ENCODE measurements at places on chromosomes 5 and 9. TPM values are rescaled to one million over a fixed set of nuclear protein-coding genes. Genes with fewer than 3 reads are reported as not detected.

DNA sequence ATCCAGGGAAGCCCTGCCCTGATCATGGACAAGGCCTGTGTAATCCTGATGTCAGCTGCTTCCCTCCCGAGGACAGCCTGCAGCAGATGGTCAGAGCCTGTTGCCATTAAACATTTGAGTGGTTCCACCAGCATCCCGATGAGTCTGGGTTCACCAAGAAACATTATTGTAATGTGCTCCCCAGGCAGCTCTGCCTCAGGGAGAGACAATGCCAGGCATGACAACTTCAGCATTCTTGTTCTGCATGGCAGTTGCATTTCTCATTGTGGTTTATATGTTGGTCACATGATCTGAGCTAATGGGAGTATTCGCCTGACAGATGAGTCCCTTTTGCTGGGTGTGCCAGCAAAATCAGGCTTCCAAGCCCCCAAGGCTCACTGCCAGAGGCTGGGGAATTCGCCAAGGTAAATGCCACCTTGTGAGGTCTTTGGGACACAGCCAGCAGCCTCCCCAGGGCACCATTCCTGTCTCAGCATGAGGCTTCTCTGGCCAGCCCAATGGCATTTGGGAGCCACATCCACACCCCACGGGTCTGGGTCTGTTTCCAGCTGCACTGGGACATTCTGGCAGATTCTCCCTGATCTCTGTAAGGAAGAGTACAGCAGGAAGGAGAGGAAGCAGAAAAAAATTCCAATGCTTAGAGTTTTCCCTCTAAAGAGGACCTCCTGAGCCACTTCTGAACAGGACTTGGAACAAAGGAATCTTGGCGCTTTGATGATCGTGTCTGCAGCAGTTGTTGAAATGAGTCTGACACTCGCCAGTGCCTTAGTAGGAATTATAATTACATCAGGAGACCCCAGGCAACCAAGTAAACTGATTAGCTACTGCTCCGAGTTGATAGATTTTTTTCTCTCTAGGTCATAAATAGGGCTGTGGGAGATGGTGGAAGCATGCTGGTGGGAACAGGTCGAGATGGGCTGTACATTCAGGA, 18.7 kb downstream of the KCNIP1 start:
- no peak for DNase-seq

DNA sequence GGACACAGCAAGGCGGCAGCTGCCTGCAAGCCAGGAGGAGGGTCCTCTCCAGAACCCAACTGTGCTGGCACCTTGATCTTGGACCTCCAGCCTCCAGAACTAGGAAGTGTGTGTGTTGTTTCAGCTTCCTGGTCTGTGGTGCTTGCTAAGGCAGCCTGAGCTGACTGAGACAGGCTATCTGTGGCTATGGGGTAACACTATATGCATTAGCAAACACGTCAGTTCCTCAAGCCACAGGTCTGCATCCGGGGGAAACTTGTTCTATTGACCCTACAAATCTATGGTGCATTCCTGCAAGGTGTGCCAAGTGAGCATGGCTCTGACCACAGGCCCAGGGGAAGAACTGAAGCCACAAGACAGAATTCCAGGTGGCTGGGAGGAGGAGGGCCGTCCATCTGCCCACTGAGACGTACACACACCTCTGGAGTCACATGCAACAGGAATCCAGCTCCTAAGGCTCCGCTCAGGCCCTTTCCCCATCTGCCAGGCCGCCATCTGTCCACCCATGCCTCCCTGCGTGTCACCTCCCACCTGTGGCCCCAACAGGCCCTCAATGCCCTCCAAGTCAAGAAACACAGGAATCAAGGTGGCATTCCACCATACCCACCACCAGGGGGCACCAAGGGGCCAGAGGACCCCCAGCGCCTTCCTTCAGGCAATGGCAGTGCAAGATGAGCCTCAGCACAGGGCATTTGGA, 174.9 kb downstream of the ROR2 start:
- peak; percentile 62 for DNase-seq

DNA sequence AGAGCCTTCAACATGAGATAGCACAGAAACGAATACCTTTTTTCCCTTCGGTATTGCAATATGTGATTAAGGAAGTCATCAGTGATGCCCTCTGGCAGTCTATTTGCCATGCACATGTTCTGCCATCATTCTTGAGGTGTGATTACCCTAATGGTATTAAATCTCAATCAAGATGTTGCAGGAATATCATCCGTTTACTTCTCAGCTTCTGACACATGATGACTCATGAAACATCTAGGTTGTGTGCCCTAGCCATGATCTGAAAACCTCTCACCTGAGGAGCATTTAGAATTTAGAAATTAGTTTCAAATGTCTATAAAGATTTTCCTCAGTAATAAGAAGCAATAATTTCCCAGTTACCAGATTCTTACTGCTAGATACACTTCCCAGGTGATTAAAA, 209.1 kb downstream of the ADGRV1 start:
- DNase-seq: no peak

Gene CCNO
- total RNA-seq: 8.0 TPM

DNA sequence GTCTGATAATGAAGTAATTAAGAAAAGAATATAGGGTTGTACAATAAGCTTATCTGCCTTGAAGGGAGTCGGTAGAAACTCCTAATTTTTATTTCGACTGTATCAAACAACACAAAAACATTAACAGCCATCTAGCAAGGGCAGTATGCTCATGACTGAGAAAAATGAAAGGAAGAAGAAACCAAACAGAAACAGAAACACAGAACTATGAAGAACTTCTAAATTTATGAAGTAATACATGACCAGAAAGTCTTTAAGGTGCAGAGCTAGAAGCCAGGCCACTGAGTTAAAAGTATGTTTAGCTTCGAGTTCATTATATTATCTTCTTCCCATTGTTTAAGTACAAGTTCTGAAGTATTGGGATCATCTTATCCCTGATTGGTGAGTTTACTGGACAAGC, 367.3 kb upstream of the C9orf72 start:
- DNase-seq: no peak

Gene ST8SIA4
- 7.0 TPM for total RNA-seq

Gene TAF11L5
- not detected for total RNA-seq

DNA sequence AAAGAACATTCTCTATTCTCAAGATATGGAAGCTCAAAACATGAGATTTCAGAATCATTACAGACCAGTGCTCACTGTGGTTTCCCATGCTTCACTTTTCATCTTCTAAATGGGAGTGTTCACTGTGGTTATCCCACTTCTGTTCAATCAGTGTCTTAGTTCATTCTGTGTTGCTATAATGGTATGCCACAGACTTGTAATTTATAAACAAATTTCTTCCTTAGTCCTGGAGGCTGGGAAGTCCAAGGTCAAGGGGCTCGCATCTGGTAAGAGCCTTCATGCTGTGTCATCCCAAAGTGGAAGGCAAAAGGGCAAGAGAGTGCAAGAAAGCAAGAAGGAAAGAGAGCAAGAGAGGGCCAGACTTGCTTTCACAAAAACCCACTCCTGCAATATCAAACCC, 146.3 kb downstream of the TTC39B start:
- DNase-seq: no peak

- DNase-seq: no peak
These were observed 16.4 kb upstream of the ZBTB34 start for GRCh38 chr9:126844085-126844484.

Gene CCDC152
- total RNA-seq: not detected

GRCh38 chr5:1568201-1568979, 44.6 kb upstream of the LPCAT1 start:
- peak; percentile 76 for DNase-seq

DNA sequence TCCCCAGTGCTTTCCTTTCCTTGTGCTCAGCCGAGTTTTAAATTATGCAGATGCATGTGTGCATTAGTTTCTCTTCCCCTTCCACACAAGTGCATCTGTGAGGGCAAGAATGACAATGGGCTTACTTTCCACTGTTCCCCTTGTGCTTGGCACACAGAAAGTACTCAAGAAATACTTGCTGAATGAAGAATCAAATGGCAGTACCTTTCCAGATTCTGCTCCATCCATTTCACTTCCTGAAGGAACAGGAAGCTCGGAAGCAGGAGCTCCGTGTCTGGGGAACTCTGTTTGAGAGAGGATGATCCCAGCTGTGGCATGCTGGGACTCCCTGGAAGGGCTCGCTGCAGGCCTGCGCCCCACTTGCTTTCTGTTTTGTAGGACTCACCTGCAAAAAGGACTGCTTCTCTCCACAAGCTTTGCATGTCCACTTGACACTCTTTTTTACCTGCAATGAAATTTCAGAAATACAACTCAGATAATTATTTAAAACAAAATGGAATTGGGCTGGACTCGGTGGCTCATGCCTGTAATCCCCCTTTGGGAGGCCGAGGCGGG, 5.5 kb downstream of the MRNIP start:
- DNase-seq: no peak

Gene CACNA1B
- not detected for total RNA-seq

DNA sequence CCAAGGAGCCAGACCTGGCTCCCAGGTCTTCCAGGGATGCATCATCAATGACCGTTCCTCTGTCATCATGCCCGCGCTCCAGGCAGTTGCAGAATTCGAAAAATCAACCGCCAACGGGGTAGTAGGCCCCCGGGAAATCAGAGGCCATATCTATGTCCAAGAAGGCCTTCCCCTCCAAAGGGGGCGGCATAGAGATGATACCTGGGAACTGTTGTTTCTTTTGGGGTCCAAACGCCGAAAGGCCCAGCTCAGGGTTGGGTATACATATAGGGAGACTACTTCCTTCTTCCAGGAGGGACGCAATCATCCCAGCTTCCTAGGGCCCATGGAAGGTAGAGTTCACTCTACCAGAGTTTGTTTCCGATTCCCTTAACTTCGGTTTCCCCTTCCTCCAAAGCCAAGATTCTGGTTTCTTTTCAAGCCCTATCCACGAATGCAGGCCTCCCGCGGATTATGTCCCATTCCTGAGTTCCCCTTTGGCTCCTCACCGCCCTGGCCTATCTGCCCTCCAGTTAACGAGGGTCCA, 754 bp downstream of the DCAF12 start:
- DNase-seq: no peak

- no peak for DNase-seq
These were observed 408.7 kb downstream of the TLE4 start for GRCh38 chr9:79980432-79980831.

DNA sequence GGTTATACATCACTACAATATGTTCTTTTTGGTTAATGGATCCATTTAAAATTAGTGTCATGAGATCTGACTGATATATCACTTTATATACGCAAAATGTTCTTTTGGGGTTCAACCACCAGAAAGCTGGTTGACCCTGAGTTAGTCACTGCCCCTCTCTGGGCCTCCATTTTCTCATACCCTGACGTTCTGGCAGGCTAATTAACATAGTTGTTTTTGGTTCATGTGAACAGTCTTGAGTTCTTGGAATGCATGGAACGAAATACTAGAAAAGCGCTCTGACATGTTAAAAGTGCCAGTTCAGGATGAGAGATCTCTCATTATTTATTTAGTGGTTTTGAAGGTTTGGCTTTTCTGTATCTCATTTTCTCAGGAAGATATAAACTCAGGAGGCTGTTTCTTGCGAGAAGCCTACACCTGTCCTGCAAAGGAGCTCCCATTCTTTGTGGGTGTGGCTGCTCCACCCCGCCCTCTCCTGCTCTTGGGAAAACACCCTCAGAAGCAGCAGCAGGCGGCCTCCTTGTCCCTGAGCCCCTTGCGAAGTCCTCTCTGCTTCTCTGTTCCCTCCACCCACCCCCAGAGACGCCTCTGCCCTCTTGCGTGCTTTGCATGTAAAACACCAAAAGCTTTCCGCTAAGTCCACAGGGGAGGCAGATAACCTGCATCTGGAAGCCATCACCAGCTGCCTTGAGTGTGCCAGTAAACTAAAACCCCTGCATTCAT, 302.4 kb upstream of the PANK3 start:
- DNase-seq: no peak

Gene PCDHGA5
- total RNA-seq: 0.62 TPM

Gene PCDHA1
- total RNA-seq: 0.12 TPM

DNA sequence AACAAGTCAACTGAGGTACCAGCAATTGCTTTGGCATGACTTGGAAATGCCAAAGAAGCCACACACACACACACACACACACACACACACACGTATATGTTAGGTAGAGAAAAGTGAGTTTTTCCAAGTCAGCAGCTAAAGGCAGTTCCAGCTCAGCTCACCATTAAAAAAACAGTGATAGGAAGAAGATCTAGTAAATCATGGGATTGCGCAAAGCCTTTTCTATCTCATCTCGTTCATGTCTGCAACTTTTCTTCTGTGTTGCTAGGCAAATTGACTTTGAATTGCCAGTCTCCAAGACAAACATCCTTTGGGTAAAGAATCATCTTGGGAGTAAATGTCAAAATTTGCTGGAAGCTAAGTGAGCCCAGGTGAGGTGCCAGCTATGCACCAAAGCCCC, 500.1 kb downstream of the ENC1 start:
- no peak for DNase-seq

DNA sequence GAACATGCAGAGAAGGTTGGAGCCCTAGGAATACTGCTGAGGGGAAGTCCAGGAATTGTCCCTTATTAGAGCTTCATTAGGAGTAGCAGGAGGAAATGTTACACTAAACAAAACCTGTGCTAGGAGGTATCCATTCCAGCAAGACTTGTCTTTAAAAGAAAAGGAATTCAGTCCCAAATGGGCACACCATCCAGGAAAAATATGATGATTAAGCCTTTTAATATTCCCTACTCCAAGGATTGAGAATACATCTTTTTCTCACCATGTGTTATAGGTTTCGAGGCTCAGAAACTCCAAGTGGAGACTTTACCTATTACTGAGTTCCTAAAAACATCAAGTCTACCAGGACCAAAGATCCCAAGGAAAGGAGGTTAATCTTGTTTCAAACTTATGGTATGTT, 179.3 kb downstream of the MCTP1 start:
- no peak for DNase-seq

- DNase-seq: no peak
These were observed 44.6 kb upstream of the ALDH1A1 start for GRCh38 chr9:72997387-72997995.

Gene OTP
- not detected for total RNA-seq

- no peak for DNase-seq
These were observed 6.0 kb downstream of the RNF145 start for GRCh38 chr5:159203351-159203750.

Gene PCDHGA4
- 0.79 TPM for total RNA-seq

DNA sequence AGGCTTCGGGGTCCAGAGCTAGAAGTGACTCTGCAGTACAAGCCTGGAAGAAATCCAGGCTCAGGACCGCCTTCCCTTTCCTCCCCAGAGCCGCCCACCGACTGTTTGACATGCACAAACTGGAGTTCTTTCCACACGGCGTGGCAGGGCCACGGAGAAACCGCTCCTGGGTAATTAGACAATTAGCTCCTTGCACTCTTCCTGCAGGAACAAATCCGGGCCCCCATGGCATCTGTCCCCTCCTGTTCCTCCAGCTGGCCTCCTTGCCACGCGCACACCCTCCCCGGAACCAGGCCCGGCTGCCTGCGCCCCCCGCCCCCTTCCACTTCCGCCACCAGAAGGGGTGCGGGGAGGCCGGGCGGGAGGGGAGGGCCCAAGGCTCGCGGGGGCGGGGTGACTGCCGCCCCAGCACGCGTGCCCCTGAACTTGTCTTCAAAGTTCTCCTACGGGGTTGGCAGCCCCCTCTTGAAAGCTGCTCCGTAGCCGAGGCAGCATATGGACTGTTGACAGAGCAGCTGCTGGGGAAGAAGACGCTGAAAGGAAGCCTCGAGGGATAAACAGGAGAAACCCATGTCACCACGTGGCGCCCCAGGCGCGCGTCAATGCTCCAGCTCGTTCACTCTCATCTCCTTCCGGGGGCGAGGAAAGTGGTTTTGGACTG, 74.3 kb downstream of the SEC61B start:
- no peak for DNase-seq

- DNase-seq: no peak
These were observed 34.2 kb upstream of the TIFAB start for GRCh38 chr5:135486131-135487036.

GRCh38 chr9:88065619-88066018, 72.7 kb downstream of the SPATA31C2 start:
- DNase-seq: no peak

GRCh38 chr9:108125625-108126024, 636.1 kb upstream of the KLF4 start:
- no peak for DNase-seq

Gene C5orf52
- not detected for total RNA-seq

Gene PCDHA11
- not detected for total RNA-seq
